ENCODE measurements at places on chromosomes 12 and 14. TPM values are rescaled to one million over a fixed set of nuclear protein-coding genes. Genes with fewer than 3 reads are reported as not detected.
A peak's percentile ranks its signal among the peaks of the same experiment; 100 is the strongest.

- no peak for DNase-seq
Observed at GRCh38 chr12:88310666-88311065, 168.6 kb downstream of the TMTC3 start.

DNA sequence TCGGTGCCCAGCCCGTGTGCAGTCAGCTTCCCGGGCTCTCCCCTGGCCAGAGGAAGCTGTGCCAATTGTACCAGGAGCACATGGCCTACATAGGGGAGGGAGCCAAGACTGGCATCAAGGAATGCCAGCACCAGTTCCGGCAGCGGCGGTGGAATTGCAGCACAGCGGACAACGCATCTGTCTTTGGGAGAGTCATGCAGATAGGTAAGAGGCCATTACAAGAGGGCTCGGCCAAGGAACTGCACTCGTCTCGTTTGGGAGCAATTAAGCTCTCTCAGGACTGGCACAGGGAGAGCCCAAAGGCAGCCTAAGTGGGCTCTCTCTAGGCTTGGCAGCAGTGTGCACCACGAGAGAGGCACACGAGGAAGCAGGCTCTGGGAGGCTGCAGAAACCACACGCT lies 3.7 kb downstream of the WNT5B start:
- DNase-seq, result no peak

- DNase-seq, result no peak
Observed at GRCh38 chr14:68662392-68662791, 130.5 kb downstream of the ZFP36L1 start.

The CCDC177 gene
- total RNA-seq, result not detected

DNA sequence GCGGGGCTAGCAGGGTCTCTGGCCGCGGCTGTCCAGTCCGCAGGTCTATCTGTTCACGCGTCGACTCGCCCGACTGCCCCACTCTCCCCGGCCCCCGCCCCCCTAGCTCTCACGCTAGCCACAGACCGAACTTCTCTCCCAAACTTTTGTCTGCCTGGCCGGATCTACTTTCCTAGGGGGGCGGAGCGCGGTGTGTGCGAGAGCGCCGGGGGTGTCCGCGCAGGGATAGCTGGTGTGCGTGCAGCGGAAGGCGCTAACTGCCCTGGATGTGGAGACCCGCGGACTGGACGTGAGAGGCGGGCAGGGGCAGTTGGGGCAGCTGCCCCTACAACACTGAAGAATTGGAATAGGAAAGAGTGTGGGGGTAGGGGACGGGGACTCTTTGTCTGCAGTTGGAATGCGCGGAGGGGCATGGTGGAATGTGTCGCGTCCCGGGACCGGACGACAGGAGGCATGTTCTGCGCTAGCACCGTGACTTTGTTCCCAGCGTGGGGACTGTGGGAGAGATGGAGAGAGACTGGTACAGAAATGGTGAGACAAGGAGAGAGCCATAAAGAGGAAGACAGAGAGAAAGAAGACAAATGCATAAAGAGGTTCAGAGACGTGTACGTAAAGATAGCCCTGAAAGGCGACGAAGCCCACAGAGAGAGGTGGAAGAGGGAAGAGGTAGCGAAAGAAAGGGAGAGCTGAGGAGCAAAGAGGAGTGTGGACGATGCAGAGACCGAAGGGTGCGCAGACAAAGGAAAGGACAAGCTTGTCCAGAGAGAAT lies at the start of gene AJUBA:
AJUBA (minus strand) TSS at position 75 of the 769 bp plus-strand sequence. CDS start 285 bp downstream, outside the sequence.
- DNase-seq, result peak; percentile 90

- no peak for DNase-seq
Observed at GRCh38 chr14:34051966-34052657, 101.2 kb upstream of the EGLN3 start.

GRCh38 chr12:53229454-53229853 lies 2.6 kb downstream of the RARG start:
- peak; percentile 33 for DNase-seq

The PKP2 gene
- total RNA-seq, result 3.0 TPM

The GPHN gene
- total RNA-seq, result 27.0 TPM

- no peak for DNase-seq
Observed at GRCh38 chr14:38238332-38238731, 17.6 kb downstream of the CLEC14A start.

The TC2N gene
- total RNA-seq, result 53.1 TPM

The TRHDE gene
- 12.5 TPM for total RNA-seq

- no peak for DNase-seq
Observed at GRCh38 chr14:103563226-103563620, 463 bp downstream of the COA8 start.

The POU6F1 gene
- total RNA-seq, result 13.5 TPM
